ENCODE measurements at places on chromosomes 2 and 18.

DNA sequence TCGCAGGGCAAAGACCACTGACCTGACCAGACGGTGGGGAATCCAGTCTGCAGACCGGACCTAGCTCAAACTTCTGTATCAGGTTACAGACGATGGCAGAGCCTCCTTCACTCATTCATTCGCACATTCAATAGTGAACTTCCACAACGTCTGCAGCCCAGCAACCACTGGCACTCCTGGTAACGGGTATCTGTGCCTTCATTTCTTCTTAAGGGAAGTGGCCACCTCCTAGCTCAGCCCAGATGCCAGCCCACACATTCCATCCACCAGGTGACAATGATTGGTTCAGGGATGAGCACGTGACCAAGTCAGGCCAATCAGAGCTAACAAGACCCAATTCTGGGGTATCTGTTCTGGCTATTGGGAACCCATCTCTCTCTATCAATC is 15.9 kb upstream of the ARMC9 start:
- no peak for DNase-seq

GRCh38 chr2:215420471-215420935 is 15.4 kb downstream of the FN1 start:
- no peak for DNase-seq

GRCh38 chr2:101199251-101199791 is 48.1 kb upstream of the TBC1D8 start:
- no peak for DNase-seq

DNA sequence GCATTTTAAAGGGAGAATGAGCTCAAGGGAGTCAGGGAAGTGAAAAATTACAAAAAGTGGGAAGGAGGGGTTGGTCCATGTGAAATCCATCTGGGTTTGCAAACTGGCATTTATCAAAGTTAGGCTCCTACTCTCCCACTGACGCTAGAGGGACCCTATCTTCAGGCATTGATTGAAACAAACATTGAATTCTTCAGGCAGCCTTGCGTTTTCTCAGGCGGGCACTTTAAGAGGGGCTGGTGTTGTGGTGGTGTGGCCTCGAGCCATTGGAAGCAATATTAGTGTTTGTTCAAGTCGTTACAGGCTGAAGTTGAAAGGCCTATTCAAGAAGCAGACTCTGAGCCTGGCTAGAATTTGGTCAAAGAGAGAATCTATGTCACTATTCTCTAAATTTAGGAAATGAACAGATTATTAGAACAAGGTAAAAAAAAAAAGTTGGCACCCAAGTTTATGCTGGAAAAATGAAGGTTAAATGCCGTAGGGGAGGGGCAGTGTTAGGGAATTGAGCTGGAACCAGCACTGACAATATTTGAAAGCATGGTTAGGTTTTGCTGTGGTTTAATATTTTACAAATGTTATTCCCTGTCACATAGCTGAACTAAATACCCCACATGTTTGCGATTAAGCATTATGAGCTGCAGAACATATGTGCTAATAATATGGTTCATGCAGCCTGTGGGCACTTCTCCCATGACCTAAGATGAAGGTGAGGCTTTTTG is 36.8 kb downstream of the STON1 start:
- DNase-seq = no peak

- DNase-seq = no peak
Measured at GRCh38 chr18:24530630-24531111, 70.2 kb downstream of the HRH4 start.

DNA sequence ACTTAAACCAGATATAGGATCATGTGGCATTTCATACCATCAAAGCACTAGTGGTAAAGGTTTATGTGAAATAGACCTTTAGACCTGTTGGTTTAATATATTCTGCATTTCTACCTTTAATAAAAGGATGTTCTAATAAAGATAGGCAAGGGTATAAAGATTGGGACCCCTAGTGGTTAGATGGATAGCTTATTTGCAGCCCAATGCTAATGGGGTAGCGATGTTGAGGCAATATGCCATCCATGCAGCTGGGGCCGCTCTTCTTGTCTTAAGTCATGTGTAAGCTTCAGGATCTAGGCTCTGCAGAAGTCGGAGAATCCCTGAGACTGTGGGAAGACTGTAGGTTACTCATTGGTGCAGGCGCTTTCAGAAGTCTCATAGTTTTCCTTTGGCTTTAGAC is 114.9 kb downstream of the ICOS start:
- peak; percentile 42 for DNase-seq

DNA sequence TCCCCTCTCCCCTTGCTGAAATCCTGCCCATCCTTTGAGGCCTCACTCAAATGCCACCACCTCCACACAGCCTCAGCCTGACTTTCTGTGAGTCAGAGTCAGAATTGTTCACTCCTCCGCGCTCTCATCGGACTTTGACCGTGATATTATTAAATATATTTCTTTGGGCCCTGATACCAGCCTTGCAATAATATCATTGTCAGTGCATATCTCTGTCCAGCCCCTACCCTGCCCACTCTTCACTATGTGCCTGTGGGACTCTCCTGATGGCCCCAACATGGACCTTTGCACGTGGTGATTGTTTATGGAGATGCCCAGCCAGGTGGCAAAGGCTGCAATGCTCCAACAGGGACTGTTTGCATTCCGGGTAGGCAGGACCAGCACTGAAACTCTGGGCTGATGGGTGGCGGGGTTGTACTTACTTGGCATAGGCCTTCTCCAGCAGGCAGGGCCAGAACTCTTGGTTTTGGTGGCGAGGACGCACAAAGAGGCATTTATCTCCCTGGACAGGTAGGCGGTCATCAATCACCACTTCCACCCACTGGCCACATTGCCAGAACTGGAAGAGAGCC is 37.3 kb downstream of the CAPN13 start:
- no peak for DNase-seq

- DNase-seq = no peak
Measured at GRCh38 chr2:42881732-42882131, 89.3 kb upstream of the HAAO start.

DNA sequence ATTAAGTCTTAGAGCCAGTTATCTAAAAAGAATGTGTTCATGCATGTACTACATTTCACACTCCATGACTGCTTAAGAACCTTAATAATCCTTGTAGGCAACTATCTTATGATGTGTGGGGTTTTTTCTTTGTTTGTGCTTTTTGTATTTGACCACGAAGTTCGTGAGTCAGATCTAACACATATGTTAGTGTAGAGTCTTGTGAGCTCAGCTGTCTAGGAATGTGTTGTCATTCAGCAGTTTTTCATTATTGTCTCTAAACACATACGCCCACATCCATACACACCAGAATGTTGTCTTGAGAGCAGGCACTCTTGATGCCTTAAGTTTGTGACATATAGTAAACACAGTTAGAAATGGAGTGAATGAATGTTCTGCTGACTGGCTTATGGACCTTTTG is 38.4 kb downstream of the CAB39 start:
- no peak for DNase-seq

GRCh38 chr2:10913501-10914271 is 2.0 kb downstream of the KCNF1 start:
- DNase-seq = no peak

DNA sequence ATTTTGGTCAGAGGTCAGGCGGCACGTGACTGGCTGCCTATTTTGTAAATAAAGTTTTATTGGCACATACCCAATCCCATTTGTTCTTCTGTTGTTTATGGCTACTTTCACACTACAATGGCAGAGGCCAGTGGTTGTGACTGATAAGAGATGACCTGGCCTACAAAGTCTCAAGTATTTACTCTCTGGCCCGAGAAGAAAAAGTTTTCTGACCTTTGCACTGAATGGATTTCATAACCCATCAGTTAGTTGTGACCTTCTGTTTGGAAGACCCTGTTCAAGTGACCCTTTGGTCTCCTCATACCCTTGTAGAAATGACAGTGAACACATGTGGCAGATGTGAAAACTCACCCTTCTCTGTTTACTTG is 121.4 kb upstream of the MGAT5 start:
- no peak for DNase-seq

- no peak for DNase-seq
Measured at GRCh38 chr2:190334479-190335224, 8.7 kb upstream of the INPP1 start.

- DNase-seq = no peak
Measured at GRCh38 chr2:18647731-18648130, 58.4 kb upstream of the NT5C1B start.

DNA sequence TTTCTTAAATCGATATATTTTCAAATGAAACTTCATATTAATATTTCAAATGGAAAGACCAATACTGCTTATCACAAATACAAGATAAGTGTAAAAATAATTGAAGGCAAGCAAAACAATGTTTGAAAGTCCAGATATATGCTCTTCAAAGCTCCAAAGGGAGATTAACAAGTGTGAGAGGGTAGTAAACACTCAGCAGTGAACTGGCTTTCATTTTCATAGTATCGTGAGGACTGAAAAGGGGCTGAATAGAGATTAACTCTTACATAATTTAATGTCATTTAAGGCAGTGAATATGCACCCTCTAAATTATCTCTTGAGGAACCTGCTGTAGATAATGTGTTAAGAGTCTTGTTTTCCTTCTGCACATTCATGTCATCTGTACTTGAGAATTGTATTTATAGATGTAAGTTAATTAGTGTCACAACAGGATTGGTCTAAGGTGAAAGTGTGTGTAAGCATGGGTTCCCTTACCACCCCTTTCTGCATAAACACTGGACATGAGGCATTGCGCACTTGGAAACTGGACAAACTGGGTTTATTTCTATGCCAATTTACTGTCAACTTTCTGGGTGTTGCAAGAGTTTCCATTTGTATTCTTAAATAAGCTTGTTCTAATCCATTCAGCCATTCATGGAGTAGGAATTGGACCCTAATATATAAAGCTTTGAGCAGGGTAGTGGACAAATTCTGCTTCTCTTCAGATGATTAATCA is 76.7 kb upstream of the SESTD1 start:
- DNase-seq = no peak

DNA sequence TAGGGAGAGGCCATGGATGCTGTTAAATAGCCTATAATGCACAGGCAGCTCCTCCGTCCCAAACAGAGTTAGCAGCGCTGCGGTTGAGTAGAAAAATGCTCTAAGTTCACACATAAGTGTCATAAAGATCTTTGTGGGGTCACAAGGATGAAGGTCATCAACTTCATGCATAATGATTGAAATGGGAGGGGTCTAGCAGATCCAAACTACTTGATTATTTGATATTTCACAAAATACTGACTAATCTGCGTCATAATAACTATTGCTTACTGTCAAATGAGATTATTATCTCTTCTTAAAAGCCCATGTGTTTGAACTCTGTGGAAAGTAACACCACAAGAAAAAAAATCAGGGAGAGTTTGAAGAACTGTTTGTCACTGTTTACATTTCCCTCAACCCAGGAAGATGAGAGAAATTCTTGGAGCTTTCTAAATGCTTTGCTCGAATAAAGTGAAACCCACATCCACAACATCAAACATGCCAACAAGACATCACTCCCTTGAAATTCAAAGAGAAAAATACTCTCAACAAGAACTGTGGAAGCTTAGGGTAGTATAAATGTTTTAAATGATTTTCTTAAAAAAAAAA is 50.5 kb upstream of the CREB1 start:
- DNase-seq = no peak

- DNase-seq = no peak
Measured at GRCh38 chr2:109425411-109425810, 188.4 kb downstream of the SEPTIN10 start.

- DNase-seq = no peak
Measured at GRCh38 chr2:227397562-227397961, 9.8 kb upstream of the SCYGR1 start.

- no peak for DNase-seq
Measured at GRCh38 chr2:102843764-102844443, 82.1 kb downstream of the TMEM182 start.

DNA sequence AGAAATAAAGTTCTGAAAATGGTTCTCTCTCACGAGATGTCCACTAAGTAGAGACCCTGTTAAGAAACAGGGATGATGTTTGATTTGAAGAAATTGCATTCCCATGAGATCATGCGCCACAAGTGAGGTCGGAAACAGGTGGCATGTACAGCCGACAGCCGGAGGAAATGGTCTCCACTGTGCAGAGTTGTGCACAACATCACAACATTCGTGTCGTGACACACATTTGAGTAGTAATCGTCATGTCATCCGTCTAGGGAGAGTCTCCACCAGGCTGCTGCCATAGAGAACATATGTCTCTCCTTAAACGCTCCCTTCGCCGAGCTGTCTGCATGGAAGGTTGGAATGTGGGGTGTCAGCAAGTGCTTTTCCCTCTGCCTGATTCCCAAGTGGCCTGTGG is 84.7 kb downstream of the ASAP2 start:
- no peak for DNase-seq

GRCh38 chr2:150690261-150690660 is 202.8 kb upstream of the RND3 start:
- DNase-seq = no peak

GRCh38 chr2:223488814-223489213 is 113.3 kb downstream of the SCG2 start:
- no peak for DNase-seq

- no peak for DNase-seq
Measured at GRCh38 chr2:236715491-236715961, 145.9 kb downstream of the ACKR3 start.

DNA sequence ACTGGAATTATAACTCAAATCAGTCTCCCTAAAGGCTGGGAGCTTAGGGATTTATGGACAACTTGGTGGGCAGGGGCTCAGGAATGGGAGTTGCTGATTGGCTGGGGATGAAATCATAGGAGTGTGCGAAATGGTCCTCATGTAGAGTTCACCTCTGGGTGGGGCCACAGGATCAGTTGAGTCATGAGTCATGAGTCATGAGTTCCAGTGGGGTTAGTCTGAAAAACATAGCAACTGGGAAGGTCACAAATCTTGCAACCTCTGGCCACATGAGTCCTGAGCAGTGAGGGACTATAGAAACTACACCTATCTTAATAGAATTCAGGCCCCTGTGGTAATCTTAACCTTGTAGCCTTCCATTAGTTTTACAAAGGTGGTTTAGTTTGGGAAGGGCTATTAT is 383.3 kb downstream of the RBM43 start:
- DNase-seq = no peak

DNA sequence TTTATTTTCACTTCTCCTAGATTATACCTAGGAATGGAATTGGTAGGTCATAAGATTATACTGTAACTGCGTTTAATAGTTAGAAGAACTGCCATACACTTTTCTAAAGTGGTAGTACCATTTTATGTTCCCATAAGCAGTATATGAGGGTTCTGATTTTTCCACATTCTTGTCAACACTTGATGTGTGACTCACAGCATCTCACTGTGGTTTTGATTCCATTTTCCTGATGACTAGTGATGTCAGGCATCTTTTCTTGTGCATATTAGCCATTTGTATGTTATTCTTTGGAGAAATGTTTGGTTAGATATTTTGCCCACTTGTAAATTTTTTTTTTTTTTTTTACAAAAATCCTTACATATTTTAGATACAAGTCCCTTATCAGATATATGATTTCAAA is 2.3 kb downstream of the DCAF17 start:
- no peak for DNase-seq
